ENCODE measurements at places on chromosomes 11 and 22.

GRCh38 chr22:32407312-32407711, 4.7 kb downstream of the RTCB start:
- DNase-seq: no peak

DNA sequence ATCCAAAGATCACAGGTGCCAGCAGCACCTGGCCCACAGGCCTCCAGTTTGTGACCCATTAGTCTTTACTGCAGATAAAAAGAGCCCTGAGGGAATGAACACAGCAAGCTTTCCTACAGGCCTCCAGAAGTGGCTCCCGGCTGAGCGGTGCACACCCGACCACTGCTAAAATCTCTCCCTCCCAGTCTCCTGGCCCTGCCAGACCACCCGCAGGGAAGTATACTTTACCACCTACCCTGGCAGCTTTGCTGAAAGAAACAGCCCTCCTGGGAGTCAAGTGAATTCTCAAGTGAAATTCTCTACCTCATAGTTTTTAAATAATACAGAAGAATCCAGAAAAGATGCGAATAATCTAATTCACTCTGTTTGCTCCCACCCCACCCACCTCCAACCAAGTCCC, 15.4 kb upstream of the MTNR1B start:
- no peak for DNase-seq

DNA sequence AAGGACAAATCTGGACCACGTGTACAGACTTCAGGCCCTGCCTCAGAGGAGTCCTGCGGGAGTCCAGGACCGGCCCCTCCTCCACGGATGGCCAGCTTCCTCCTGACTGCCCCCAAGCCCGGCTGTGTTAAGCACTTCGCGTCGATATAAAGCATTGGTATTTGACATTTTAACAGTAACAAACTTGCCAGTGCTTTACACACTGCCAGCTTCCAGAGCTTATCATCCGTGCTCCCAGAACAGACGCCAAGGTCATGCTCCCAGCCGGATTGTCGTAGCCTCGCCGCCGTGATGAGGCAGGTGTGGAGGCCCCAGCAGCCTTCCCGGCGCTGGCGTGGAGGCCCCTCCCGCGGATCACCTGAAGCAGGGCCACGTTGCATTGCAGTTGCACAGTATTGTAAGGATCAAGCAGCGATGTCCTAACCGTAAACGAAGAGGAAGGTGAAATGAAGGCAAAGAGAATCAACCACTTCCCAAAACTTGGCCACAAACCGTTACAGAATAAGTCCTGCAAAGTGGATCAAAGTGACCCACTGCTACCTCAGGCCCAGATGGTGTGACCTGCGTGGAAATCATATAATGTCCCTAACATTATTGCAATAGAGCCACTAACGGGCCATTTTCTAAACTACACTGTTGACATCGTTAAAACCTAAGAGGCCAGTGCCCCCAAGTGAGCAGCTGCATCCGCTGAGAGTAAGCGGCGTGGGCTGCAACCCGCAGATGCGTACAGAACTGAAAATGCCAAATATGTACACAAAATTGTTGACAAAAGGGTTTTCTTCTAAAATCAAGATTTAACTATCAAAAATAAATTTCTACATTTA, 51.6 kb downstream of the CERK start:
- DNase-seq: no peak

GRCh38 chr22:17918840-17919239, 105.5 kb downstream of the MICAL3 start:
- DNase-seq: no peak

DNA sequence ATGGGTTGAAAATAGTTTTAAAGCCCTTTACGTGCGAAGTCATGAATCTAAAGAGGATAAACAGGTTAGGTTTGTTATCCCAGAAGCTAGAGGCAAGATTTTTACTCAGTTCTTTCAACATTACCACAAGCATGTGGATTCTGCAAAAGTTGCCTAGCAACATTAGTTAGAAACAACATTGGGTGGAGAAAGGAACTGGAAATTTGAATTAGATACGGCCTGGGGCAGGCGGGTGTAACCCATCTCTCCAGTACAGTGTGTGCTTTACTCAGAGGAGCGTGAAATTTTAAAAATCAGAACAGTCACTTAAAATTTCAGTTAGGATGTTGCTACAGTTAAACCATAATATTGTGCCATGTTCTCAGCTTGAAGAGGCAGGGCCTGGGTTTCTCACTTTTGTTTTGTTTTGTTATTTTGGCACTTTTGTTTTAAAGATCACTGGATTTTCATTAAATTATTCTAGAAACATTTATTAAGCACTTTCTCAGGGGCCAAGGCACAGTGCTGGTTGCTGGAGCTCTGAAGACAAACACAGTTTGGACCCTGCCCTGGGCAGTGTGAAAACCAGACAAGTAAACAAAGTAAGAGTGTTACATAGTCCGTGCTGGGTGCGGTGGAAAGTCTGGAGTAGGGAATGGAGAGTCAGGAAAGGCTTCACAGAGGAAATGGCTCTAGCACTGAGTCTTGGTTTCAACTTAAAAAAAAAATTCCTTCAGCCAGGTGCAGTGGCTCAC, 4.4 kb upstream of the WEE1 start:
- peak; percentile 56 for DNase-seq

DNA sequence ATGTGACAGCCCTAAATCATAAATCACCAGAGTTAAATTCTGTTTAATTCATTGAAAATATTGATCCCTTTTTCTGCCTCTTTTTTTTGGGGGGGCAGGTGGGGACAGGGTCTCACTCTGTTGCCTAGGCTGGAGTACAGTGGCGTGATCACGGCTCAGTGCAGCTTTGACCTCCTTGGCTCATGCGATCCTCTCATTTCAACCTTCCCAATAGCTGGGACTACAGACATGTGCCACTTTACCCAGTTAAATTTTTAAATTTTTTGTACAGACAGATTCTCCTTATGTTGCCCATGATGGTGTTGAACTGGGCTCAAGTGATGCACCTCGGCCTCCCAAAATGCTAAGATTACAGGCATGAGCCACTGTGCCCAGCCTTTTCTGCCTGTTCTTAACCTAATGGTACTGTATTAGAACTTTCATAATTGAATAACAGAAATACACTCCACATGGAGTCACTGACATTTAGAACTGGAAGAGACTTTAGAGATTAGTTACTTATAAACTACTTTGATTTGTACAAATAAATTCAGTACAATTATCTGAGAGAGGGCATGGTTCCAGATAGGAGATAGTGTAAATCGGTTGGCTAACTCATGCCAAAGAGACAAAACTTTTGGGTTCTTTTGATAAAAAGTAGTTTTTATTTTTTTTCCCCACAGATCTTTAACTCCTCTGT, 76.4 kb upstream of the PRODH start:
- DNase-seq: no peak

GRCh38 chr11:92528001-92528400, 303.4 kb downstream of the FAT3 start:
- DNase-seq: no peak

DNA sequence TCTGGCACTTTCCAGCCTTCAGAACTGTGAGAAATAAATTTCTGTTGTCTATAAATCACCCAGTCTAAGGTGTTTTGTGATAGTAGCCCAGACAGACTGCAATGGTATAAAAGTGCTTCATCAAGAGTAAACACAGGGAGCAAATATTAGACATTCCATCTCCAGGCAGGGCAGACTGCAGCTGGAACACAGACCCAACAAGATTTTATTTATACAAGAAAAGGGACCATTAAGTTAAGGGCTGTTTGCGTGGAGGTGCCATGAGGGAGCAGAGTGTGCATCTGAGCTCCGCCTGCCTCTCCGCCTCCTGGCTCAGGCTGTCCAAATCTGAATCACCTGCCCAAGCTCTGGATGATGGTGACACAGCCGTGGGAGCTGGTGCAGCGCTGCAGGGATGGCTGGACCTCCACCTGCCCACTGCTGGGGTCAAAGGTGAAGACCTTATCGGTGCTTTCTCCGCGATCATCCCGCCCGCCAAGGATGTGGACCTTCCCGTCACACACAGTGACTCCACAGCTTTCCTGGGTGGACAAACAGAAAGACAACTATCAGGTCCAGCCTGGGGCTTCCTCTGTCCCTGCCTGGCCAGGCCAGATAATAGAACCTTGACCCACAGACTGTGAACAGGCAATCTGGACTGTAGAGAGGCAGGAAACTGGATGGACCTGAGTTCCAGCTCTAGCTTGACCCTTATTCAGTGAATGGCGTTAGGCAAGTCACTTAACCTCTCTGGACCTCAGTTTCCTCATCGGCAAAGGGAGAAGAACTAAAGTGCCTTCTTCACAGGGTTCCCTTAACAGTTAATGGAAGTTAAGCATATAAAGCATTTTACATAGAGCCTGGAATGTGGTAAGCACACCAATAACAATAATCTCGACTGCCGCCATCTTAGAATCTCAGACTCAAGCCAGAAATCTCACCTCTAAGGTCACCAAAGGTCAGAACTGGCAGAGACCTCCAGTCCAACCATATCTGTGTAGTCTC, 10.5 kb downstream of the KLHL35 start:
- no peak for DNase-seq

All from activated CD4-positive, alpha-beta T cell treated with anti-CD3 and anti-CD28 coated beads, Interleukin-2, amount 50 U/mL, for 16 hours (primary cell).